Activated CD4-positive, alpha-beta T cell treated with anti-CD3 and anti-CD28 coated beads for 36 hours (primary cell): ENCODE measurements at places on chromosomes 1 and 21. TPM values are rescaled to one million over a fixed set of nuclear protein-coding genes. Genes with fewer than 3 reads are reported as not detected.
A peak's percentile ranks its signal among the peaks of the same experiment; 100 is the strongest.

GRCh38 chr1:107680579-107680985 is 284.4 kb downstream of the VAV3 start:
- DNase-seq: no peak

The MYBPH gene
- total RNA-seq: not detected

GRCh38 chr1:163672976-163673758 is 351.4 kb downstream of the NUF2 start:
- no peak for DNase-seq

DNA sequence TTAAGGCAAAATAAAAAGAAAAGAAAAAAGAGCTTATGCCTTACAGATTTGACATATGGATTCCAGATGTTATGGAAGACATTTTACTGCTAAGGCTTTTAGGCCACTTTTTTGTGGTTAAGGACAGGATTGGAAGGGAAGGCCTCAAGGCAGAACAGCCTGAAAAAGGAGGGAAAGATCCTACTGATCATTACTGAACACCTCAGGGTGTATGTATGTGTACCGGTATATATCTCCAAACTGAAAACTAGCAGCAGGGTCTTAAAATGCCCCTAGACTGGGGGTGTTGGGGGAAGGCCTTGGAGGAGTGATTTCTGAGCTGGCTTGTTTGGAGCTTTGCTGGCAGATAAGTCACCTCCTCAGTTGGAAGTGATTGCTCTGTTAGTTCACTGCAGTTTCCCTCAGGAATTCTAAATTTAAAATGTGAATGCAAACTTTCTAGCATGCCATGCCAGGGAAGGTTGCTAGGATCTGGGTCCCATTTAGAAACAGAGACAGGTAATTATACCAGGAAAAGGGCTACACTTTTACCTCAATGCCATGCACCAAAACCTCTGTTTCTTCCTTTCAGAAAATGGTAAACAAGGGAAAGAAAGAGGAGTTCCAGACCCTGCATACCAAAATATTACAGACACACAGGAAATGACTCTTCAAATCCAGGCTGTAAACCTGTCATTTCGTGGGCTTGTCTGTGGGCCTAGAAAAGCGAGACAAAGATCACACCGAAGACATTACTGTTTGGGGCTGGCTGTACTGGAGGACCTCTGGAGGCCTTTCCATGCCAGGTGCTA is 15.0 kb downstream of the C1orf52 start:
- no peak for DNase-seq

DNA sequence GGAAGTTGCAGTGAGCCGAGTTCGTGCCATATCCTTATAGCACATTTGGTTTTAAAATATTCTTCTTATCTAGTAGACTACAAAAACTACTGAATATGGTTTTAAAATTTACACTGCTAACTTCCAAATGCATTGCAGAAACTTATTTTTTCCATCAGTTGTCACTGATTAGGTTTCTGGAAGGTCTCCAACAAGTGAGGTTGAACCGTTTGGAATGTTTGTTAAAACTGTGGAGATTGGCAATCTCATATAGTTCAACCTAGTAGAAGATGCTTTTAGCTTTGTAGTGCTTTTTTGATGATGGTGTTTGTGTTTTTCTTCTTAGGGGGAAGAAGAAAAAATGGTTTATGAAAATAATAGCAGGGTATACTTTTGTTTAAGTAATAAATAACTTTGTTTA is 12.9 kb downstream of the CENPF start:
- DNase-seq: no peak

The RAB7B gene
- total RNA-seq: not detected

DNA sequence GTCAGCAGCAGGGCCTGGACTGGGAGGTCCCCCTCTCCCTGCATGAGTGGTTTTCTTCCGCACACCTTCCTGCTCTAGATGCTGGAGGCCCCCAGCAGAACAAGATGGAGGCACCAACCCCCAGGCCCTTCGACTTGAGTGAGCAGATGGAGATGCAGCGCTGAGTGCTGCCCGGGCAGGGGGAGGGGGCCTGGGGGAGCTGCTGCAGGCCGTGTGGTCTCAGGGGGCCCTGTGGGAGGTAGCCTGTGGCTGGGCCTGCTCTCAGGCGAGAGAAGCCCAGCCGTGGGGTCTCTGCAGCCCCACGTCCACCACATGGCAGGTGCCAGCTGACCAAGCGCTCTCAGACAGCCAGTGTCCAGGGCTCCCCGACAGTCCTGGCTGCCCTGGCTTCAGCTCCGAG is 1.2 kb upstream of the FAAP20 start:
- DNase-seq: no peak

DNA sequence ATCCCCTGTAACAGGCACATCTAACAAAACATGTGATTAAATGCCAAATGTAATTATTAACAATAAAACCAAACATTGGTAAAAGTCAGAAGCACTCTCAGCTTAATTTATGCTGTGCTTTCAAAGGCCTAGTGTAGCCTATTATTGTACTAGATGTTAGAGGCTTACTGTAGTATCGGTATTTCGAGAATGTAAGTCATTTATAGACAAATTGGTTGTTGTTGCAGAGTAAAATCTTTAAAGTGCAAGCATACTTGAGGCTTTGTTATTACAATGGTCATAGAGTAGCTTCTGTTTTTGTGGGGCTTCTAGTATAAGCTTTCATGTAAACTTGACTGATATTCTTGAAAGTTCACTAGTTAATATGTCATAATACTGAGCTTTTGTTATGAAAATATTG is 965.8 kb downstream of the PLA2G4A start:
- no peak for DNase-seq

- peak; percentile 51 for DNase-seq
Measured at GRCh38 chr1:32272557-32273390, 19.1 kb upstream of the HDAC1 start.

The ZNF648 gene
- total RNA-seq: not detected

DNA sequence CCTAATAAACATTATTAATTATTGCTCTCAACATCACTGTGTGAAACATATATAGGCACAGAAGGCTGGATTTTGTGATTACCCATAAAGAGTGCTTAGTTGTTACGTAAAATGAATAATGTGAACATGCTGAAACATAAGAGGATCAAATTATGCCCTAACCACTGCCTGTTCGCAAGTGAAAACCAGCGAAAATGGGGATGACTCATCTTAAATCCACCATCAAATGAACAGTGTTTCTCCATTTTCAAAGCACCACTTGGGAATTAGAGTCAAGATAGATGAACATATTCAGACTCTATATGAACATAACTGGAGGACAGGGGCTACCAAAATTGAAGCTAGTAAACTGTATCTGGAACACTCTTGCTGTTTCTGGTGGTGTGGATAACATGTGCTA is 386.2 kb downstream of the HHIPL2 start:
- no peak for DNase-seq

The TSPEAR gene
- total RNA-seq: not detected

DNA sequence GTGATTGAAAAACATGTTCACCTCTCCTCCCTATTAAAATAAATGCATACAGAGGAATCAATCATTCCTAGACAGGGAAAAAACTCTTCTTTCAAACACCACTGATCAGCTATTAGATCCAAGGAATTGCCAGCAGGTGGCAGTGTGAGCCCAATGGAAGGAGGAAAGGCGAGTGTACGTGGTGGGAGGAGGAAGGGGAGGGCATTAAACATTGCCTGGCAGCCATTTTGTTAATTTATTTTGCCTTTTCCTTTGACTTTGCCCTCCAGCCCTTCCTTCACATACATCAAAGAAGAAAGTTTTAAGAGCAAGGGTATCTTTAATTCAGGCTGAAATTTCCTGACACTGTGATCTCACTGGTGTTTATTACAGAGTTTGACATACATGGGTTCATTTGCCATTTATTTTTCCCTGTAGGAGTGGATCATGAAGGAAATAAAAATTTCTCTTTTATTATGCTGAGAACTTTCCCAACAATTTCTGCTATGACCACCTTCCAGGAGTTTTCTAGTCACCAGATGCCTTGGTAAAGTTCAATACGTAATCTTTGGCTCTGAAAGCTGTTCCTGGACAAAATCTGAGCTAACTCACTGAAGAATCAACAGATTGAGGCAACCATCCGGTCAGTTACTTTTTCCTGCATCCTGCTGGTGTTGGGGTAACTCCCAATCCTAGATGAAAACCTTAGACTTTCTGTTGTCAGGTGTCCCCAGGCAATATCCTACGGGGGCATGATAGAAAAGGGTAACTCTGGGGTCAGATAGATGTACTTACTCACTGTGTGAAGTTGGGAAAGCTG is 1.9 kb upstream of the GNAI3 start:
- peak; percentile 95 for DNase-seq

The RHCE gene
- total RNA-seq: 0.91 TPM

DNA sequence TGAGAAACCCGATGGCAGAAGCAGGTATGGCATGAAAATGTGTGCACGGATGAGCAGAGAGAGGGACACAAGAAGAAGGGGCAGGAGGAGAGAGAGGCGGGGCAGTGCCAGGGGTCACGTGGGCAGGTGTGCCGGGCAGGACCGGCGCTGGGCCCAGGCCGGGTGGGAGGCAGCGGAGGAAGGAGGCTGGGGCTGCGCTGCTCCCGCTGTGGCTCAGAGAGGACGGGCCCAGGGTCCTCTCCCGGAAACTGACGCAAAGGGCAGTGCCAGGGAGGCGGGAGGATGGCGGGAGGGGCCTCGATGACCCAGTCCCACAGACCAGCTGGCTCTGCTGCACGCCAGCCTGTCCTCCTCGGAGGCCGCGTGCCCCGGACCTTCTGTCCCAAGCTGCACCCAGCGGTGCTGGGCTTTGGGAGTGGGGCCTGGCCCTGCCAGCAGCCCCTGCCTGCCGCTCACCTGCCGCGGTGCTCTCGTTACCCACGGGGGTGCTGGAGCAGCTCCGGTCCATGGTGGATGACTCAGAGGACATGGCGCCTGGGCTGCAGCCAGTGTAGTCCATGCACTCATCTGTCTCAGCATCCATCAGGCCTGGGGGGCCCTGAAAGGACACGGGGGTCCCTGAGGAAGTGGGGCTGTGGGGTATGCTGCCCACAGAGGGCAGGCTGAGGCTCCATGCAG is 153.9 kb downstream of the CASZ1 start:
- no peak for DNase-seq

- no peak for DNase-seq
Measured at GRCh38 chr21:36835383-36835795, 131.1 kb downstream of the HLCS start.

DNA sequence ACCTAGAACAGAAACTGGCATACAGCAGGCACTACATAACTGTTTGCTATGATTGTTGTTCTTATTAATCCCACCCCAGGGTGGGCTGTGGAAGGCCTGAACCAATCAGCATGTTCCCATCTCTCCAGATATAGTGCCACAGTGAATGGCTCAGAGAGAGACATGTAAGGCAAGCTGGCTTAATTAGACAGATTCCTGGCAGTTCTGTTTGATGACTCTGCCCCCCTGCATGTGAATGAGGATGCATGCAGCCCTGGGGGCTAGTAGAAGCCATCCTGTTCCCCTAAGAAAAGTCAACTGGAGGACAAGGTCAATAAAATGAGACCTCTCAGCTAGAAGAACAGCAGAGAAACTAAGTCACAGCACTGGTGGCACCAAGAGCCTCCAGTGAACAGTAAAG is 130.3 kb downstream of the GLIS1 start:
- DNase-seq: no peak

- no peak for DNase-seq
Measured at GRCh38 chr21:27464648-27465047, 497.8 kb upstream of the ADAMTS5 start.

The IVL gene
- not detected for total RNA-seq

DNA sequence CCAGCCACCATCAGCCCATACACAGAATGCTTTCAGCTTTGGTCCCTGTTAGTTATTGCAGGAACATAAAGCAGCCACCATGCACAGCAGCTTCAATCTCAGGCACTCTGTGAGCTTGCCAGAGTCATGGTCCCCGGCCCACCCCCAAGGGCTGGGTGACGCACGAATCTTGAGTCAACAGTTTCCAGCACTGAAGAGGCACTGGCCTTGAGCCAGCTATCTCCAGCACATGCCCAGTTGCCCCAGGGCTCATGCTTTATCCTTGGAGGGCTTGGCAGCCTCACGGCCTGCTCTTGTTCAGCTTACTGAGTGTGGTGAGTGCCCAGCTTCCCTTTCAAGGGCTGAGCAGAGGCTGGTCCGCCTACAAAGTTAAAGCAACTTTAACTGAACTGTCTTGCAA is 200.7 kb upstream of the RAB4A start:
- DNase-seq: no peak

The CATSPER4 gene
- not detected for total RNA-seq

DNA sequence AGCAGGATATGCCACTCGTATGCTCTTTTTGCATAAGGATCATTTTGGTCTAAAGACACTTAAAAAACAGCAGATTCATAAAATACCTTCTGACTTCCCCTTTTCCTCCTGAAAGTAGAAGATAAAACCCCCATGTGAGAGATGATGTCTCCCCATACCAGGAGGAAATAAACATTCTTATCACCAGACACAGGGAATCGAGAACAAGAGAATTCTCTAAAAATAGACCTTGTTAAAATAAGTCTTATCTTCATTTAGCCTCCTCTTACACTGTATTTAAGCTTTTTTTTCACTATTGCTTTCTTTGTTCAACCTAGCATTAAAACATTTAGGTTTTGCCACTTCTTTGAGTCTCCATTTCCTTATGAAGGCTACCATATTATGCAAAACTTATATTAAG is 709.3 kb downstream of the KCNT2 start:
- DNase-seq: no peak

The FBXO44 gene
- 20.2 TPM for total RNA-seq
